ENCODE measurements at places on chromosomes 5 and 9.

- DNase-seq = no peak
Measured at GRCh38 chr9:135921749-135922310, 14.5 kb upstream of the CAMSAP1 start.

DNA sequence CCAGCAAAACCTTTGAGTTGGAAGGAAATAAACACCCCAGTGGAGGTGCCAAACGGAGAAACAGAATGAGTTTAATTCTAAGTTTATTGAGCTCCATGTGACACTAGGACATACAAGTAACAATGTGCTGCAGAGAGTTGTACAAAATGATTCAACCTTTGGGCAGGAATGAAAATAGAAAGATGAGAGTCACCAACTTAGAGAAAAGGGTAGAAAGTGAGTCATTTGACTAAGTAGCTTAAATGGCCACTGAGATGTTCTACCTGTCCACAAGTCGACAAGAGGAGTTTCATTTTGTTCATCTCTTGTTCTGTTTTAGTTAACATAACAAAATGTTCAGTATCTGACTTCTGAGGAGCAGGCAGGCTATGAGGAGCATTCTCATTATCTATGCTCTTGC lies 284.7 kb downstream of the NR2F1-AS1 start:
- no peak for DNase-seq

GRCh38 chr9:16386007-16386826 lies 484.3 kb downstream of the BNC2 start:
- DNase-seq = no peak

DNA sequence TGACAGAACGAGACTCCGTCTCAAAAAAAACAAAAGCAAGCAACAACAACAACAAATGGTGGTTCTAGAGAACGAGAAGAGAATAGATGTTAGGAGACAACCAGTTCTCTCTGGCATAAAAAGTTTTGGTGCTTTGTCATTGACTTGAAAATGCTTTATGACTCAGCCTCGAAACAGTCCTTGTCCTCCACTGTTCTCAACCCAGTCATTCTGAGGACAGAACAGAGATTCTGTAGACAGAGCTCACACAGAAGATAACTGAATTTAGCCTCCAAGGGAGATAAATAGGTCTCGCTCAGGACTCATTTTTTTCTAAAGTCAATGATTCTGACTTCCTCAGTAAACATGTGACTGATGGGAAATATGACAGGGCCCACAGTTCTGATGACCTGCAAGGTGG lies 76.0 kb upstream of the FSTL4 start:
- DNase-seq = no peak

GRCh38 chr5:1008451-1009358 lies at the start of gene NKD2:
Gene NKD2, plus strand, starts transcription at chr5:1008802. Its CDS starts 256 bp downstream, at chr5:1009058.
- DNase-seq = no peak

DNA sequence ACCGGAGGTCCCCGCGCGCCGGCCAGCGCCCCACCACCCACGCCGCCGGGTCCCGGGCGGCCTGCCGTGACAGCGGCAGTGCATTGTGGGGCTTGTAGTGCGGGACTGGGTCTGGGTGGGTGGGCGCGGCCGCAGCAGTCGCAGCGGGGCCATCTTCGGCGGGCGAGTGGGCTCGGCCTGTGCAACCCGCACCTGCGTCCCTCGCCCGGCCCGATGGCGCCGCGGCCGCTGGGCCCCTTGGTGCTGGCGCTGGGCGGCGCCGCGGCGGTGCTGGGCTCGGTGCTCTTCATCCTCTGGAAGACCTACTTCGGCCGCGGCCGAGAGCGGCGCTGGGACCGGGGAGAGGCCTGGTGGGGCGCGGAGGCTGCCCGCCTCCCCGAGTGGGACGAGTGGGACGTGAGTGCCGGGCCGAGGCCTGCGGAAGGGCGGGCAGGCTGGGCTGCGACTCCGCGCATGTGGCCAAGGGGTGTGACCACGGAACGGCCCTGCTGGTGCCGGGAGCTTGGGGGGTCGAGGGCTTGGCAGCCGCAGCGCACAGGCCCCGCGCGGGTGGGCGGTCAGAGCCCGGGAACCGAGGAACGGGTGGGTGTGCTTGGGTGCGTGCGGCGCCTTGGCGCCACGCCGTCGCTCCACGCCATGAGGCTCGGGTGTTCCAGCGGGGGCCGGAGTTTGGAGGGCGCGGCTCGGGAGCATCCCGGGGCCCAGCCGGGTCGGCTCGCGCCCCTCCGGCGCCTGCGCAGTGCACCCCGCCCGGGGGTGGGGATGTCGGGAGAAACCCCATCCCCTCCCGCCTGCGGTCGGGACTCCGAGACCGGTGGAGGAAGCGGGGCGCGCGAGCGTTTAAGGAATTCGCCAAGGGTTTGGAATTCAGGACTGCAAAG lies at the start of gene ARL10:
Gene ARL10, plus strand, starts transcription at position 137 of the 881 bp plus-strand sequence. Its CDS starts 77 bp downstream, at position 214.
- DNase-seq = peak; percentile 30
